ENCODE measurements at places on chromosomes 3 and 15.

GRCh38 chr3:49841126-49841696, 15.2 kb downstream of the TRAIP start:
- DNase-seq = peak; percentile 9

DNA sequence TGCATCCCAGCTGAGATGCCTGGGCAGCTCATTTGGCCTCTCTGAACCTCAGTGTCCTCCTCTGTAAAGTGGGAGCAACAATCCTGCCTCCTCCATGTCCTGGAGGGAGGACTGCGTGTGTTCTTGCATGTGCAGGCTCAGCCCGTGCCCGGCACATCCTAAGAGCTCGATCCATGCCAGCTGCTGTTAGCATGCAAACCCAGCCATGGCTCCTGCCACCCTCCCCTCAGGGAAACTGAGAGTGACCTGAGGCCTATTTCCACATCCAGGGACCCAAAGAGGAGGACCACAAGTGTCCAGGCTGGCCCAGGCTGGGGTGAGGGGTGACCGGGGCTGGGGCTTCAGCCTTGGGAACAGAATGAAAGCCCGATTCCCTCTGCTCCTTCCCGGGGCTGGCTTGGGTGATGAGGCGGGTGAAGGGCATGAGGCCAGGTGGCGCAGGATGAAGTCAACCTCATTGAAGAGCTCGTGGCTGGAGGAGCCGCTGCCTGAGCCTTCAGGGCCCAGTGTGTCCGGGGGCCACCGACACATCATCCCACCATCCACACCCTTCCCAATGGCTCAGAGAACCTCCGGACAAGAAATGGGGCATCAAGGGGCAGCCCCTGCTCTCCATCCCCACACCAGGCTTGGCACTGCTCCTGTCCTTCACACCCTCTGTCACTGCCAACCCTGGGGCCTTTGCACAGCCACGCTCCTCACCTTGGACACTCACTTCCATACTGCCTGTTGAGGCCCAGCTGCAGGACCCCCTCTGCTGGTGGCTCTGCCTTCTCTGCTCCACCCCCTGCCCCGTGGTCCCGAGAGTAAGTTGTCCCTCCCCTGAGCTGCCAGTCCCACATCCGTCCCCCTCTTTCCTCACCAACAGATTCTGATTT, 42.5 kb downstream of the ADAMTS7 start:
- DNase-seq = no peak

- no peak for DNase-seq
Measured at GRCh38 chr3:41138146-41138545, 61.2 kb upstream of the CTNNB1 start.

DNA sequence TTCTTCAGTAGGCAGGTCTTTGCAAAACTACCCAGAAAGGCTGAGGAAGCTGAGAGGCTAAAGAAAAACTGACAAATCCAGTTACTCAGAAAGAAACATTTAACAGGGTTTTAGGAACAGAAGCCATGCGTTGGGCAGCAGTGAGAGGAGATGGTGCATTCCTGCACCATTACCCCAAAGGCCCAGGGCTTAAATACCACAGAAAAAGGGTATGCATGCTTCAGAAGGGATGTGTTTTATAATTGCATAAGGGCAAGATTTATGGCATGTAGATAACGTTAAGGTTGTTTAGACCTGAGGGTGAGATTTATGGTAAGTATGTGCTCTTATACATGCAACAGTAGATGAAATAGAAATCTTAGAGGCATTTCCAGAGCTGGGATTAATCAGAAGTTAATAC, 10.0 kb downstream of the C3orf52 start:
- peak; percentile 56 for DNase-seq

DNA sequence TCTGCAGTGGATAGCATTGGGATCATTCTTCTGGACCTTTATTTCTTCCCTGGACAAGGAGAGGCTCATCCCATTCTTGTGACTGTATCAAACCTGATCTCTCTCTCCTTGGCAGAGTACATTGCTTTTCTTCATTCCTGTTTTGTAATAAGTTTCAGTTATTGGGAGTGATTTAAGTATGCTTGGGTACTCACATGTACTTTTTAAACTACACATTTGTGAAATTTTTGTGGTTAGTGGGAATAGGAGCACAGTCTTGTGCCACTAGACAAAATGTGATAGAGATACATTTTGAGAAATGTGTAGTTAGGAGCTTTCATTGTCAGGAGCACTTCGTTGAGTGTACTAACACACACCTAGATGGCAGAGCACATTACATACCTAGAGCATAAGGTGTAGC, 262.6 kb downstream of the C3orf38 start:
- peak; percentile 33 for DNase-seq

DNA sequence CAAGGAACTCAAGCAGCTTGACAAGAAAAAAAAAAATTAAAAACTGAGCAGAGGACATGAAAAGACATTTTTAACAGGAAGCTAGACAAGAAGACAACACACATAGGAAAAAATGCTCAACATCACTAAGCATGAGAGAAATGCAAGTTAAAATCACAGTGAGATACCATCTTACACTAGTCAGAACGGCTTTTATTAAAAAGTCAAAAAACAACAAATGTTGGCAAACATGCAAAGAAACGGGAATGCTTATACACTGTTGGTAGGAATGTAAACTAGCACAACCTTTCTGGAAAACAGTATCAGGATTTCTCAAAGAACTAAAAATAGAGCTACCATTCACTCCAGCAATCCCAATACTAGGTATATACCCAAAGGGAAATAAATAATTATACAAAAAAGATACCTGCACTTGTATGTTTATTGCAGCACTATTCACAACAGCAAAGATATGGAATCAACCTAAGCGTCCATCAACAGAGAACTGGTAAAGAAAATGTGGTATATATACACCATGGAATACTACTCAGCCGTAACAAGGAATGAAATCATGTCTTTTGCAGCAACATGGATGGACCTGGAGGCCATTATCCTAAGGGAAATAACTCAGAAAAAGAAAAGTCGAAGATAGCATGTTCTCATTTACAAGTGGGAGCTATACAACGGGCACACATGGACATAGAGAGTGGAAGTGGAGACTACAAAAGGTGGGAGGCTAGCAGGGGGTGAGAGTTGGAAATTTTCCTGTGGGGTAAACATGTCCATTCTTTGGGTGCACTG, 5.2 kb downstream of the GOLIM4 start:
- DNase-seq = no peak

GRCh38 chr3:106008766-106009165, 140.0 kb upstream of the CBLB start:
- DNase-seq = no peak

GRCh38 chr15:51185213-51186159, 90.8 kb upstream of the TNFAIP8L3 start:
- no peak for DNase-seq
